Activated gamma-delta T cell (primary cell): ENCODE measurements at places on chromosomes 1 and 21.

- DNase-seq: no peak
Observed at GRCh38 chr1:118905196-118905595, 82.9 kb downstream of the TBX15 start.

DNA sequence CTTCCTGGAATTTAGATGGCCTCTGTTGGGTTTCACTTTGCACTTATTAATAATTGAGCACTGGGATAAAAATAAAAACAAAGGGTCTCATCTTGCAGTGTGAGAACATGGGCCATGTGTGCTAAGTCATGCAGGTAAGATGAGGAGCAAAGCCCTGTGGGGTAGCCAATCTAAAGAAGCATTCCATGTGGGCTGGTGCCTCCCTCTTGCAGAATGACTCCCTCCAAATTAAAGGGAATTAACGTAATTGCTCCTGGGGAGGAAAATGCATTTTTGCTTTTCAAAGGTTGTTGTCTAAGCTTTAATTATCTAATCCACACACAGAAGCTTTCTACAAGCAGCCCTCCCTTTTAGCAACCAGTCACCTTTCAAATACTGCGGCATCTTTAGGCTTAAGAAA, 69.8 kb downstream of the CDC14A start:
- DNase-seq: no peak

- no peak for DNase-seq
Observed at GRCh38 chr1:100246738-100247137, 2.9 kb downstream of the DBT start.

DNA sequence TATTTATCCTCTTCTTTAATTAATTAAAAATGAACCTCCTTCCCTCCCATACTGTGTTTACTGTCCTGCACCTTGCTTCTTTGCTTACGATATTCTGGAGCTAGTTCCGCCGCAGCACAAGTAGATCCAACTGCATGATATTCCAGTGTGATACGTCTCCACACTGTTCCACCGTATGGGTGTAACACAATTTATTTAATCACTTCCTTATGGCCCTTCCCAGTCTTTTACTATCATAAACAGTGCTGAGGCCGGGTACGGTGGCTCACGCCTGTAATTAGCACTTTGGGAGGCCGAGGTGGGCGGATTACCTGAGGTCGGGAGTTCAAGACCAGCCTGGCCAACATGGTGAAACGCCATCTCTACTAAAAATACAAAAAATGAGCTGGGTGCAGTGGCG, 25.7 kb downstream of the CNST start:
- DNase-seq: no peak

GRCh38 chr1:175648927-175649326, 94.5 kb downstream of the TNR start:
- no peak for DNase-seq

GRCh38 chr21:14076143-14076806, 134.5 kb downstream of the LIPI start:
- no peak for DNase-seq

DNA sequence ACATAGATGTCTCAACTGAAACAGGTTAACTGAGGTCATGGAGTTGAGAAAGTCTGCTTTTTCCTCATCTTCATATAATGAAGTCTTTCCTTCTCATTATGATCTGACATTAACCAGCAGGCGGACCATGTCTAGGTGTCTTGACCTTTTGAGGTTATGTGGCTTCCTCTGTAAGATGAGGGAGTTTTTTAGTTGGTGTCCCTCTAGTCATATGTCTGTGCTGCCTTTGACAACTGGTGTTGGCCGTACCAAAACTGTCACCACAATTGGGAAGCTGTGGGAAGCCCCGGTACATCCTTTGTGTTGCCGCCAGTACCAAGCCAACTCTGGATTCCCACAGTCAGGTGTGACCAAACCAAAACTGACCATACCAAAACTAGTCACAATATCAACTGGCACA, 105.1 kb downstream of the PBX1 start:
- no peak for DNase-seq

DNA sequence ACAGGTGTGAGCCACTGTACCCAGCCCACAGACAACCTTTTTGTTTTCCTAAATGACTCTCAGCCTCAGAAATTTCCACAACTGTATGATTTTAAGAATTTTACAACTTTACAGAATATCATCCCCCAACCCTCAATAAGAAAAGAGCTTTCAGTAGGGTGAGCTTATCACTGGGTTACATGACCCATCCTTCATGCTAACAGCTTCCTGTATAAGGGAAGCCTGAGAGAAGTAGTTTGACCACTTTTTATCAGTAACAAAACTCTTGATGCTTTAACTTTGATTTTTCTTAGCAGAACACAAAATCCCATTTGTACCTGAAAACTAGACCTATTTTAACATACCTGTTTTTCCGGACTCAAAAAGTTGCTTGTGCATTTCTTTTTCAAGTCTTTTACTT, 9.7 kb upstream of the MYBPHL start:
- DNase-seq: no peak

GRCh38 chr1:53626616-53627015, 112.3 kb downstream of the GLIS1 start:
- no peak for DNase-seq

GRCh38 chr1:4284976-4285375, 369.4 kb upstream of the AJAP1 start:
- DNase-seq: no peak

DNA sequence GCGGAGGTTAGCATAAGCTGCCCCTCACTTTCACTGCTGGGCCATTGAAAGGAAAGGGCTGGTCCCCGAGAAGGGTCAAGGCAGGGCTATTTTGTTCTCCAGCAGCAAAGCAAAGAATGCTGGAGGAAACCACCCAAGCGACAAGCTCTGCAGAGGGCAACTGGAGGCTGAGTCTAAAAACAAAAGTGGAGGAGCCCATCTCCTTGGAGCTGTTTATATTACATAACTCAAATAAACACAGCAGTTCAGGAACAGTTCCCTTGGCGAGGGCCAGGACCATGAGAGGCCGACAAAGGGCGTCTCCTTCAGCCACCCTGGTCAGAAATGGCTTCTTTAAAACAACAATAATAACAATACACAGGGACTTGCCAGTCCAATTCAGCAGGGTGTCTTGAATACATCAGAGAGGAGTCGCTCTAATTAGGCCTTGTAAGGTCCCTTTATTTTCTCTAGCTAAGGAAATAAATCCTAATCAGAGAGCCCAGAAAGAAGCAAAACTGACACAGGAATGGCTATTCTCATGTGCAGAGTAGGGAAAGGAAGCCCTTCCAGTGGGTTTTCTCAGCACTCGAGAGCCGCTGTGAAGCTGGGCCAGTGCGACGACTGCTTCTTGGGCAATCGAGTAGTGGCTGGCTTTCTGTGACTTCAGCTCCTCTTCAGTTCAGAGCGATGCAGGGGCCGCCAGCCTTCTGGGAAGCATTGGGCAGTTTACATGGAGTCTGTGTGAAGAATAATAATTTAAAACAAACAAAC, 57.0 kb upstream of the TARBP1 start:
- no peak for DNase-seq

DNA sequence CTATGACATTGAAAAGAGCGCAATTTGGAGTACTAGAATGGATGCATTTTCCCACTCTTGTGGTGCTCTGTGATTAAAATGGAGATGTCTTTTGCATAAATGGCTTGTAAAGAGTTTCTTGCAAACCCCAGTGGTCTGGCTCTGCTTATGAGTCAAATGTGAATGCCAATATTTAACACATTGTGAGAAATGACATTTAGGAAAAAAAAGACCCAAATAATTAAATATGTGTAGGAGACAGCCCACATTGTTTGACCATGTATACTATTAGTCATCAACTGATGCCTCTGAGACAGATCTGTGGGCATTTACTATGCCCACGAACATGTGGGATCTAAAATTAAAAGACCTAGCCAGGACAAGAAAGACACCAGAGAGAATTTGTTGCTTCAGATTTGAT, 22.2 kb upstream of the RUNX1 start:
- no peak for DNase-seq
